ENCODE measurements at places on chromosomes 3 and 15.

DNA sequence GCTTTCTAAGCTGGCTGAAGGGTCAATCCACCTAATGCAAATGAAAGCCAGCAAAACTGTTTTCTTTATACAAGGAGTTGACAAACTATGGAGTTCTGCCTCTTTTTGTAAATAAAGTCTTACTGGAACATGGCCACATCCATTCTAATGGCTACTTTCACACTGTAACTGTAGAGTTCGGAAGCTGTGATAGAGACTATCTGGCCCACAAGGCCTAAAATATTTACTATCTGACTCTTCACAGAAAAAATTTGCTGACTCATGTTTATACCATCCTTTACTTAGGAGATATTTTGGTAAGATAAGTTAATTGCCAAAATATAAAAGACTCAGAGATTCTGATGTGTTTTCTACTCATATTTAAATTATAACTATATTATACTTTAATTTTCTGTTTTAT lies 93.7 kb upstream of the GK5 start:
- peak; percentile 33 for DNase-seq

DNA sequence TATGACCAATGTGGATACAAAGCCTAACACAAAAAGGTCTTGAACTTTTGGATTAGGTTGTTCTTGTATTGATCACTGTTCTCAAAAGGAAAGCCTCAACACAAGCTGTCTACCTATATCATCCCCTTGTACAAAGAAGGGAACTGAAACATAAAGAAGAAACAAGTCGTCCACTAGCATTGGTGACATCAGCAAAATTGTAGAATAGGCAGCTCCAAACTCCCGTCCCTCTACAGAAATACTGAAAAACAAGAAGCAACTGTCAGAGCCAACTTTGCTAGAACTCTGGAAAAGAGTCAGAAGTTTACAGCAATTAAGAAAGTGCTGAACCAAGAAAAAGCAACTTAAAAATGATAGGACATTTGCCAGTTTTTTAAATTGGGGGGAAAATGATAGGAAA lies 7.5 kb upstream of the NR1I2 start:
- no peak for DNase-seq

GRCh38 chr15:69662645-69663000 lies 210.0 kb downstream of the RPLP1 start:
- no peak for DNase-seq

GRCh38 chr3:62940771-62941563 lies 65.8 kb upstream of the CADPS start:
- DNase-seq = no peak

GRCh38 chr3:177589911-177590381 lies 392.7 kb upstream of the TBL1XR1 start:
- DNase-seq = peak; percentile 85

DNA sequence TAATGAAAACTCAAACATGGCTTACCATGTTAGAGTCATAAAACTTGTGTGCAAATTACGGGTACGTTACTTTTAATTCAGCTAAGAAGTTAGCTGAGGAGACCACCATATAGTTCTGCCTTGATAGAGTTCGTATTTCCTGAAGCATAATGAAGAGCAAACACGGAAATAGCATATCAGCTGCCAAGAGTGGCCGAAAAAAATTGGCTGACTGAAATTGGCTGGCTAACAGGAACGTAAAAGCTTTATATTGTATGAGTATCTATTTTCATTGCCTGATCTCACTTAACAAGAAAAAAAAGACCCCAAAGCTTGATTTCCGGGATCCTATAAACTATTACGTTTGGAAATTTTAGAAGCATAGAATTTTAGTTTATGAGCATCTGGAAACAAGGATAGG lies 1222.9 kb downstream of the ZPLD1 start:
- no peak for DNase-seq

- no peak for DNase-seq
Measured at GRCh38 chr3:48885753-48886152, 12.9 kb downstream of the SLC25A20 start.

DNA sequence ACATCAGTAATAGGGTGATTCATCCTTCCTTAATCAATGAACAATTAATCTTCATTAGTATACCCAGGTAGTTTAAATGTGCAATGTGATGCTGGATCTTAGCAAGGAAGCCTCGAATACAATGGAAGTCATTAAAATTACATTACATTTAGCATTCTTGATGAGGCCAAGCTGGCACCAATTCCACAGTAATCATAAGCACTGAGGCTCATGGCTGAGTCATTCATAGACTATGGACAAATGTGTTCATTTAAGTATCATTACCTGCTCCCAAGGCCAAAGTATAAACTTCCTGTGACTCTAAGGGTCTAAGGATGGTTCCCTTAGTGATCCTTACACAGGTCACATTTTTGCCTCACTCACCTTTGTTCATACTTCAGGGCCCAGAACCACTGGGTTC lies 266.4 kb upstream of the CDIN1 start:
- peak; percentile 7 for DNase-seq

GRCh38 chr15:55279746-55280351 lies 9.8 kb downstream of the RAB27A start:
- DNase-seq = peak; percentile 70

DNA sequence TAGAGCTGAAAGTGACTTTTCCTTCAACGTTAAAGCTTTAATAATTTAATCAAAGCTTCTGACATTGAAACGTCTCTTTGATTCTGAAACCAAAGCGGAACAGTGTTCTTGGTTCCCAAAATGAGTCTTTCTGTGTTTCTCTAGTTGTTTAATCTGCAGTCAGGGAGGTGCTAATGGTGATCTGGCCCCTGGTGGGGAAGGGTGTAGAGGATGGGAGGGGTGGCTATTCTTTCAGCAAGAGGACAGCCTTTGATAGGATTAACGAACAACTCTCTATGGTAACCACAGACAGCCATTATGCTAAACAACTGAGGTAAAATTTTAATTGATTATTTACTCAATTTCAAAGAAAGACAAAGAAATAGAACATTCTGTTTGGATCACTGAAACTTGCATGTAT lies 79.9 kb upstream of the CADPS start:
- DNase-seq = no peak

- no peak for DNase-seq
Measured at GRCh38 chr3:196920733-196921132, 21.6 kb downstream of the NCBP2 start.

DNA sequence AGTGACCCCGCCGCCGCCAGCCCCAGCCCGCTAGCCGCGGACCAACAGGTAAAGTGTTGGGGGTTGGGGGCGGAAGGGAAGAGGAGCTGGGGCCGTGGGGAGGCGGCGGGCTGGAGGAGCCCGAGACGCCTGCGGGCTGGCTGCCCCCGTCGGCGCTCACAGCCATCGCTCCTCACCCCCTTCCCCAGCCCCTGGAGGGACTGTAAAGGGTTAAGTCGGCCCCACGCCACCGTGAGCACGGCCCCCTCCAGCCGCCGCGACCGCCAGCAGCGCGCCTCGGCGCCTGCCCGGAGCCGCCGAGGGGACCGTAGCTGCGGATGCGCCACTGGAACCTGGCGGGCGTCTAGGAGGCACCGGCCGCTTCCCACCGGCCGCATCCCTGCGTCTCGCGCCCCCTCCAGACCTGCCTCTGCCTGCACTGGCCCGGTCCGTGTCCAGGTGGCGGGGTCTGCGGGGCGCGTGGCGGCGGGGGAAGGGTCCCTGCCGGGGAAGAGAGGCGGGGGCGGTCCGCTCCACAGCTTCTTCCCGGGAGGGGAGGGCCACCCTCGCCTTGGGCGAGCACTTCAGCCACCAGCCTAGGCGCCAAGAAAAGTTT lies 522 bp downstream of the MED12L start:
- no peak for DNase-seq

DNA sequence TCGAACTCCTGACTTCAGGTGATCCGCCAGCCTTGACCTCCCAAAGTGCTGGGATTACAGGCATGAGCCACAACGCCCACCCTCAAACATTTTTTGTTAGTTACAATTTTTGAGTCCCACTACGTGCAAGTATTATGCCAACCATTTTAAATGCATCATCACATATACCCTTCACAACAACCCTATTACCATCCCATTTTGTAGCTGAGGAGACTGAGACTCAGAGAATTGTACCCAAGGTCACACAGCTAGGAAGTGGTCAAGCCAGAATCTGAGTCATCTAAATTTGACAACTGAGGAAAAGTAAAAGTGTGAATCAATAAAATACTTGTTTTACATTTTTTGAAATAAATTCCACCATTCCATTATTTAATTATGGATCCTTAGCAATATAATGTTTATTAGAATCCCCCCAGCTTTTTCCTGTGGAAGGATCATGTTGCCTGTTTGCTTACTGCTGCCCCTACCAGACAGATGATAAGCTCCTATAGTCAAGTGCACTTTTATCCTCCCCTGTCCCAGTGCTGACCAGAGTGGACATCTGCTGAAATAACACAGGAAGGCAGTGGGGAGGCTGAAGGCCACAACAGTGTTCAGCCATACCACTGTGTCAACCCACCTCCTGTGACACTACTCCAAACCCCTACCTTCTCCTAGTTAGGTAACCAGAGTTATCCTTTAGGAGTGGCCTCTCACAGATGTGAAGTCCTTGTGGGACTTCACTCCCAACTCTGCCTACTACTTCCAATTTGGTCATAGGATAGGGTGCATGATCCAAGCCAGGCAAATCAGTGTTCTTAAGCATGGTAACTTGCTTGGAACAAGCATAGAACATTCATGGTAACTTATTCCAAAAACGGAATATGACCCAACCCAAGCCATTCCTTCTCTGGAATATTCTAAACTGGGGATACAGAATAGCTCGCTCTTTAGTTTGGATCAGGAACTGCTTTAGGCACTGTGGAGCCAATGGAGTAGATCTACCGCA lies 28.1 kb downstream of the PRKAR2A start:
- no peak for DNase-seq

DNA sequence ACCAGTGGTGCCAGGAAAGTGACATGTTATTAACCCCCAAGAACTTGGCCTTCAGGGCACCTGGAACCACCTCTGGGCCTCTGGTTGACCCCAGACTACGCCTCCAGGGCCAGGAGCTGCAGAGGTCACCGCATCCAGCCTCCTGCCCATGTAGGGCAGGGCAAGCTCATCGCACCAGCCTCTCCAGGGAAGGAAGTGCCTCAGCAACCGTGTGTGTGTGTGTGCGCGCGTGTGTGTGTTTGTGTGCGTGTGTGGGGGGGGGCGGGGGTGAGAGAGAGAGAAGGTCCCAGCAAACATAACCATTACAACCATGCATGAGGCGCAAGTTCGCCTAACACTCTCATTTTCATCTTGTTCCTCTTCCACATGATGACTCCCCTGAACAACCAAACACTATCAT lies 31.8 kb downstream of the RAB6B start:
- no peak for DNase-seq

- DNase-seq = no peak
Measured at GRCh38 chr3:191068946-191069813, 129.9 kb upstream of the OSTN start.

GRCh38 chr3:97810779-97811390 lies 10.9 kb upstream of the CRYBG3 start:
- DNase-seq = peak; percentile 25

- peak; percentile 64 for DNase-seq
Measured at GRCh38 chr3:149575213-149575960, 82.4 kb downstream of the WWTR1 start.
